ENCODE measurements at places on chromosomes 16 and 17.
A peak's percentile ranks its signal among the peaks of the same experiment; 100 is the strongest.

- H3K36me3 ChIP-seq: no peaks in the 10 kb centered on the region
- no peak for DNase-seq
- no peak overlapping the region for H3K27ac ChIP-seq
- H3K27me3 ChIP-seq: no peaks in the 10 kb centered on the region
These were observed 4.3 kb upstream of the ODAD4 start for GRCh38 chr17:41925991-41926590.

GRCh38 chr17:64192589-64192988, 62.6 kb upstream of the ERN1 start:
- H3K4me3 ChIP-seq: no peak overlapping the region
- H3K4me1 ChIP-seq: no peaks in the 10 kb centered on the region
- no peaks in the 10 kb centered on the region for H3K27me3 ChIP-seq
- no peaks in the 10 kb centered on the region for H3K36me3 ChIP-seq
- H3K27ac ChIP-seq: no peak overlapping the region

DNA sequence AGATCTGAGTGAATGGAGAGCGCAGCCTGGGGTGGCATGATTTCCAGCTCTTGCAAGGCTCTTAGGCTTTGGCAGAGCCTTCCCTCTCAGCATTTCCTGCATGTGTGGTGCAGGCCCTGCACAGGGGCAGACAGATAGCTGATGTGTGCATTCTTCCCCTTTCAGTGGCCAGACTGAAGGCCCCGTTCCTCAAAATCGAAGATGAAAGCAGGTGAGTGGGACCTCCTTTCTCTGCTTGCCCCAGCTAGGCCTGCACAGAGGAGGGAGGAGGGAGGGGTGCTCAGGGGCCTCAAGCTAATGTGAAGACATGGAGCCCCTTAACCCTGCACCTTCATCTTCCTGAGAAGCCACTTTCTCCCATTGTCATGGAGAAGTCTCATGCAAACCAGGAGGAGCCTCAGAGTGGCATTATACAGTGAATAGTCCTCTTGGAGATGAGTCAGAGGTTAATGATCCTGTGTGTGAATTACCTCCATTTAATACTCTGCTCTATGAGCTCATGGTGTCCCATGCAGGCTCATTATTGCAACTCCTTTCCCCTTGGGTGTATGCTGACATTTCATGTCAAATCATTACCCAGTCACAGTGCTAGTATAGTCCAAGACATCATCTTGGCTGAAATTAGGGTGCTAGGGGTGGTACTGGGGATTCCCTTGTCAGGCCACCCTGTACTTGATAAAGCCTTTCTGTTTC, 20.4 kb upstream of the ADAM11 start:
- no peak overlapping the region for H3K4me3 ChIP-seq
- DNase-seq: no peak
- H3K36me3 ChIP-seq: no peaks in the 10 kb centered on the region
- H3K4me1 ChIP-seq: no peaks in the 10 kb centered on the region
- no peak overlapping the region for H3K27ac ChIP-seq
- no peaks in the 10 kb centered on the region for H3K27me3 ChIP-seq

DNA sequence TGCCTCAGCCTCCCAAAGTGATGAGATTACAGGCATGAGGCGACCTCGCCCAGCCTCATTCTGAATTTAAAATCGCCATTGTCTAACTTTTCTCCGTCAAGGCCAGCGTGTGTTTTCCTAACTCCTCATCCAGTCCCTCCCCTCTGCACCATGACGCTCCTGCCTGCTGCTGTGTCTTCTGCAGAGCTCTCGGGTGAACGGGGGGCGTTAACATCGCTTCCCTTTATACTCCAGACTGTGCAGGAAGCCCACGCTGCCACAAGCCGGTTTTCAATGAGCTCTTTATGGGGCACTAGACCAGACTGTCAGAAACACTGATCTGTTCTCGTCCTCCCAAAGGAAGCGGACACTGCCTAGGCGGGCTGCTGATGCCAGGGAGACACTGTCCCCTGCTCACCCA, 13.2 kb downstream of the AANAT start:
- DNase-seq: peak; percentile 64
- H3K4me3 ChIP-seq: peak overlapping the region; percentile 16
- H3K36me3 ChIP-seq: no peaks in the 10 kb centered on the region
- peak overlapping the region; percentile 74 for H3K27ac ChIP-seq
- H3K27me3 ChIP-seq: no peaks in the 10 kb centered on the region

DNA sequence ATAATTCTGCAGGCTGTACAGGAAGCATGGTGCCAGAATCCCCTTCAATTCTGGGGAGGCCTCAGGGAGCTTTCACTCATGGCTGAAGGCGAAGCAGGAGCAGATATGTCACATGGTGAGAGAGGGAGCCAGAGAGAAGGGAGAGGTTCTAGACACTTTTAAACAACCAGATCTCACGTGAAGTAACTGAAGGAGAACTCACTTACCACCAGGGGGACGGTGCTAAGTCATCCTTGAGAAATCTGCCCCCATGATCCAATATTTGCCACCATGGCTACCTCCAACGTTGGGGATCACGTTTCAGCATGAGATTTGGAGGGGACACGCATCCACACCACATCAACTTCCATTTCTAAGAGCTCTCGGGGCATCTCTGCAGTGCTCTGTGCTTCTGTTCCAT, 37.4 kb upstream of the GNA13 start:
- H3K27me3 ChIP-seq: no peaks in the 10 kb centered on the region
- no peak for DNase-seq
- no peaks in the 10 kb centered on the region for H3K4me1 ChIP-seq
- H3K36me3 ChIP-seq: no peaks in the 10 kb centered on the region
- H3K4me3 ChIP-seq: no peak overlapping the region

DNA sequence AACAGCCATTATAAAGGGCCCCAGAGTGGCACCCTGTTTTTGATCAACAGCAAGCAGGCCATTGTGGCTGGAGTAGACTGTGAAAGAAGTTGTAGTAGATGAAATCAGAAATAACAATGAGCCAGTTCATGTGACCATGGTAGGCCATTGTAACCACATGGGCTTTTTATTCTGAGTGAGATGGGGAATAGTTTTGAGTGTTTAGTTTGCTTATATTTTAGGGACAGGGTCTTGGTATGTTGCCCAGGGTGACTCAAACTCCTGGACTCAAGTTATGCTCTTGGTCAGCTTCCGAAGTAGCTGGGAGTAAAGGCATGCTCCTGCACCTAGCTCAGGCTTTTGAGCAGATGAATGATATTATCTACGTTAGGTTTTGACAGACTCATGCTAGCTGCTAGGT, 12.0 kb downstream of the CBFB start:
- no peak overlapping the region for H3K27ac ChIP-seq
- H3K27me3 ChIP-seq: no peaks in the 10 kb centered on the region
- H3K36me3 ChIP-seq: no peaks in the 10 kb centered on the region
- H3K4me1 ChIP-seq: no peaks in the 10 kb centered on the region
- DNase-seq: no peak

DNA sequence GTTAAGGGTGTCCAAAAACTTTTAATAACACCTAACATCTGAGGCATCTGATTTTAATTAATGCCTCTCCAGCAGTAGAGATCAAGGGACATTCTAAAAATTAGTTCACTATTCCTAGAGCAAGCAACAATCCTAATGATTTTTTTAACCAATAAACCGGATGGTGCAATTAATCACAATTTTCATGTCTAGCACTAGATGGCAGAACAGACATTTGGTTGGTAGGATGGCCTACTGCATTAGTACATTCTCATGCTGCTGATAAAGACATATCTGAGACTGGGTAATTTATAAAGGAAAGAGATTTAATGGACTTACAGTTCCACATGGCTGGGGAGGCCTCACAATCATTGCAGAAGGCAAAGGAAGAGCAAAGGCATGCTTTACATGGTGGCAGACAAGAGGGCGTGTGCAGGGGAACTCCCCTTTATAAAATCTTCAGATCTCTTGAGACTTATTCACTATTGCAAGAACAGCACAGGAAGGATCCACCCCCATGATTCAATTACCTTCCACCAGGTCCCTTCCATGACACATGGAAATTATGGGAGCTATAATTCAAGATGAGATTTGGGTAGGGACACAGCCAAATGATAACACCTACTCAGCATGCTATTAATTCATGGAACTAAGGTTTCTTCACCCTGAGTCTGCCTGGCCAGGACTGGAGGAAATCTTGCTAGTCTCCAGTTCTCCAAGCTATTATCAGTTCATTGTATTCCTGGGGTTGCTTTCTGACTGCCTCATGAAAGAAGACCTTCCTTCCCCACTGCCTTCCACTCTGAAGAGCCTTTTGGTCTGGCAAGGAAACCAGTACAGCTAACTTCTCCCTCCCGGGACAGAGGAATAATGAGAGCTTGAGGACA, 24.8 kb downstream of the HS3ST3A1 start:
- no peaks in the 10 kb centered on the region for H3K4me1 ChIP-seq

- no peak overlapping the region for H3K27ac ChIP-seq
- H3K4me1 ChIP-seq: no peaks in the 10 kb centered on the region
- no peaks in the 10 kb centered on the region for H3K27me3 ChIP-seq
- H3K36me3 ChIP-seq: no peaks in the 10 kb centered on the region
These were observed 2.7 kb upstream of the AMFR start for GRCh38 chr16:56428091-56428490.

GRCh38 chr17:15154618-15155017, 110.5 kb downstream of the PMP22 start:
- H3K36me3 ChIP-seq: no peaks in the 10 kb centered on the region
- H3K27me3 ChIP-seq: no peaks in the 10 kb centered on the region
- DNase-seq: no peak
- H3K27ac ChIP-seq: no peak overlapping the region
- no peak overlapping the region for H3K4me3 ChIP-seq

DNA sequence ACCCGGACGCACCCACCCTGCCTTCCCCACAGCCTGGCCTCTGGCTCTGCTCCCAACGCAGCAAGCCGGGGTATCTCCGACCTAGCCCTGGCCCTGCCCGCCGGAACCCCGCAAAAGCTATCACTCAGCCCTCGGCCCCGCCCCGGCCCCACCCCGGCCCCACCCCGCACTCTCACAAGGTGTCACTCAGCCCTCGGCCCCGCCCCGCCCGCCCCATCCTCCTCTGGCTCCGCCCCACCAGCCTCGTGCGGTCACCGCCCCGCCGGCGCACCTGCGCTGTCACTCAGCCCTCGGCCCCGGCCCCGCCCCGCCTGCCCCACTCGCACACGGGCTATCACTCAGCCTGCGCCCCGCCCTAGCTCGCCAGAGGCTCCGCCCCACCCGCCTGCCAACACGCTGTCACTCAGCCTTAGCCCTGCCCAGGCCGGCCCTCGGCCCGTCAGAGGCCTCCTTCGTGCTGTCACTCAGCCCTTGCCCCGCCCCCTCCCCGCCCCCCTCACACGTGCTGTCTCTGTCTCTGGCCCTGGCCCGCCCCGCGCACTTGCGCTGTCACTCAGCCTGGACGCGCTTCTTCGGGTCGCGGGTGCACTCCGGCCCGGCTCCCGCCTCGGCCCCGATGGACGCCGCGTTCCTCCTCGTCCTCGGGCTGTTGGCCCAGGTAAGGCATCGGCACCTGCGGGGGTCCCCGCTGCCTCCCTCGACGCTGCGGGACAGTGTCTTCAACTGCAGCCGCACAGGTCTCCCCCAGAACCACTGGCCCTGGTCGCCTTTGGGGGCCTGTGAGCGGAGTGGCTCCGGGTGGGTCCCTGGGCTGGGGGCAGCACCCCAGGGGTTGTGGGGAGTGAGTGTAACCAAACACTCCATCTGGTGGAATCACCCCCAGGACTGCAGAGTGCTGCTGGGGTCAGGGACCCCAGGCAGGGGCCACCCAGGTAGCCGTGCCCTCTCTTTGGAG, at the start of gene CDH15:
Gene CDH15, plus strand, starts transcription at position 533 of the 955 bp plus-strand sequence. Its CDS starts 84 bp downstream, at position 617.
- no peaks in the 10 kb centered on the region for H3K36me3 ChIP-seq
- H3K27ac ChIP-seq: no peak within 1 kb of the TSS
- H3K4me3 ChIP-seq: peak within 1 kb of the TSS; percentile 35

DNA sequence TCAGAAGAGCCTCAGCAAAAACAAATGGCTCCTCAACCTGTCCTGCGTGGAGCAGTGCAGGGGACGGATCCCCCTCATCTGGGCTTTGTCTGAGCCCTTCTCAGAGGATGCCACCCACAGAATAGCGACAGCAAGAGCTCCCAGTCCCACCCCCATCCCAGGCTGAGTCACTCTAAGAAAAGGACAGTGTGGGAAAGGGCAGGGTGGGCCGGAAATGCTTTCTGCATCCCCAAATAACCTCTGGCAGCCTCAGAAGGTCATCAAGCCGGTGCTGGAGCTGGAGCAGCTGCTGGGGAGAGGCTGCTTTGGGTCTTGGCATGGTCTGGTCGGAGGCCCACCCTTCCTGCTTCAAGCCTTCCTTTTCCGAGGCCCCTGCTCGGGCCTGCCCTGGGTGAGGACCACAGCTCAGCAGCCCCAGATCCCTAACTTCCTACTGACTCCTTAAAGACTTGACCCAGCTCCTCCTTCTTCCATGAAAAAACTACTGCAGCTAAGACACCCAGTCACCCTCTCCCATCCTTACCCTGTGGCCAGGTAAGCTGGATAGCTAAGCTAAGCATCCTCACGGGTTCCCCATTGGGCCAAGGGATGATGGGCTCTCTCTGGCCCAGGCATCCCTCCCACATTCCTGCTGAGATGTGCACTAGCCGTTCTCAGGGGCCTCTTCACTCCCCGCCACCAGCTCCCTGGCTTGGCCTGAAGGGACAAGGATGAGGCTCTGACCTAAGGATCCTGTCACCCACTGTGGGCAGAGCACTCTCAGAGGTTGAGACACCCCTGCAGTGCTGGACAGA, 8.7 kb downstream of the SLC12A4 start:
- no peaks in the 10 kb centered on the region for H3K36me3 ChIP-seq
- no peaks in the 10 kb centered on the region for H3K4me1 ChIP-seq
- peak overlapping the region; percentile 45 for H3K27ac ChIP-seq
- H3K4me3 ChIP-seq: no peak overlapping the region
- DNase-seq: no peak

- DNase-seq: no peak
- no peak overlapping the region for H3K4me3 ChIP-seq
- no peak overlapping the region for H3K27ac ChIP-seq
- no peaks in the 10 kb centered on the region for H3K36me3 ChIP-seq
These were observed 266.0 kb upstream of the ZFHX3 start for GRCh38 chr16:73313950-73314349.

GRCh38 chr16:64745258-64745930, 376.5 kb downstream of the CDH11 start:
- H3K4me1 ChIP-seq: no peaks in the 10 kb centered on the region
- no peaks in the 10 kb centered on the region for H3K36me3 ChIP-seq
- H3K27ac ChIP-seq: no peak overlapping the region
- no peaks in the 10 kb centered on the region for H3K27me3 ChIP-seq
- H3K4me3 ChIP-seq: no peak overlapping the region
- no peak for DNase-seq

- H3K4me3 ChIP-seq: no peak overlapping the region
- DNase-seq: no peak
- no peaks in the 10 kb centered on the region for H3K36me3 ChIP-seq
- H3K27ac ChIP-seq: no peak overlapping the region
These were observed 2.3 kb upstream of the MT1M start for GRCh38 chr16:56630134-56630533.

DNA sequence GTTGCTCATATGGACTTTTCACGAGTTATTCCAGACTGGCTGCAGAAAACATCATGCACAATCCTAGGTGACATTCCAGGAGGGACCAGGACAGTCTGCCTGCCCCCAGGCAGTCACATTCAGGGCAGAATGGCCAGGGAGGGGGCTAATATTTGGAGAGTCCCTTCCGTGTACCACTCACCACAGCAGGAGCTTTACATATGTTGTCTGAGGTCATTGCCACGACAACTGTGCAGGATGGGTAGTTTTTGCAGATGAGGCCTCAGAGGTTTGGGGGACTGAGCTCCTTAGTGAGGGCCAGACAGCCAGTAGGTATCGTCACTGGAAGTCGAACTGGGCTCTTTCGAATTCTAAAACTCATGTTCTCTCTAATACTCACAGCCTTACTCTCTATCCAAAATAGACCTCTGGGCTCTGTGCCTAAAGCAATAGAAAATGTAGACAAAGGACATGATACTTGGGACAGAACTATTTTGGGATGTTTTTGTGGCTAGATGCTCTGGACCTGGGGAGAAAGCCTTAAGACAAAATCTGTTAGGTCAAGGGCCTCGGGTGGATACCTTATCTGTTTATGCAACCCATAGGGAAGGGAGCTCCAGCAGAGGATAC, 338.5 kb downstream of the MAF start:
- H3K4me1 ChIP-seq: no peaks in the 10 kb centered on the region
- no peaks in the 10 kb centered on the region for H3K27me3 ChIP-seq
- no peak for DNase-seq
